Renal cortical epithelial cell (primary cell): ENCODE measurements at places on chromosomes 7 and 10. TPM values are rescaled to one million over a fixed set of nuclear protein-coding genes. Genes with fewer than 3 reads are reported as not detected.

FERD3L gene
- total RNA-seq, result not detected in 2 replicates

COL1A2 gene
- 7.3 and 237 TPM in 2 replicates for total RNA-seq

MMRN2 gene
- 0.55 and 3.6 TPM in 2 replicates for total RNA-seq

ING3 gene
- total RNA-seq, result 18.6 and 20.4 TPM in 2 replicates

CLEC2L gene
- not detected in 2 replicates for total RNA-seq

EBF3 gene
- total RNA-seq, result under 0.01 and 0.05 TPM in 2 replicates

NEBL gene
- 3.3 and 25.9 TPM in 2 replicates for total RNA-seq

SORBS1 gene
- 4.3 and 9.8 TPM in 2 replicates for total RNA-seq

PDZD7 gene
- total RNA-seq, result 1.3 and 4.7 TPM in 2 replicates

PROSER2 gene
- total RNA-seq, result 60.9 and 84.9 TPM in 2 replicates

ADARB2 gene
- 0.10 TPM in 1 of 2 replicates, not detected in the other for total RNA-seq

EN2 gene
- 0.05 TPM in 1 of 2 replicates, not detected in the other for total RNA-seq

MMP21 gene
- total RNA-seq, result 0.05 TPM in 1 of 2 replicates, not detected in the other

DLX6 gene
- total RNA-seq, result not detected in 2 replicates

AKR1B15 gene
- total RNA-seq, result 0.35 TPM in 1 of 2 replicates, not detected in the other

SPDYE2 gene
- 0.10 TPM in 1 of 2 replicates, not detected in the other for total RNA-seq

PLAU gene
- 238 and 1,509 TPM in 2 replicates for total RNA-seq

BLNK gene
- total RNA-seq, result 0.35 and 2.8 TPM in 2 replicates

CNPY1 gene
- not detected in 2 replicates for total RNA-seq

GIMAP1 gene
- not detected in 2 replicates for total RNA-seq

STX1A gene
- 12.9 and 13.9 TPM in 2 replicates for total RNA-seq

FBXL13 gene
- 3.5 and 4.3 TPM in 2 replicates for total RNA-seq

CTTNBP2 gene
- total RNA-seq, result 4.3 and 47.5 TPM in 2 replicates

DNAJC12 gene
- total RNA-seq, result 3.0 and 13.3 TPM in 2 replicates

PRKG1 gene
- 1.0 and 2.3 TPM in 2 replicates for total RNA-seq

APBB1IP gene
- total RNA-seq, result 4.2 and 23.8 TPM in 2 replicates

TFAM gene
- total RNA-seq, result 33.3 and 41.0 TPM in 2 replicates

TFR2 gene
- total RNA-seq, result 0.35 and 1.0 TPM in 2 replicates

LIPN gene
- not detected in 2 replicates for total RNA-seq

SEMA3D gene
- 0.20 and 0.69 TPM in 2 replicates for total RNA-seq

GNA12 gene
- total RNA-seq, result 11.5 and 37.7 TPM in 2 replicates

YWHAG gene
- 120 and 221 TPM in 2 replicates for total RNA-seq

PIK3CG gene
- total RNA-seq, result not detected in 2 replicates

PRSS1 gene
- not detected in 2 replicates for total RNA-seq

CDC14C gene
- under 0.01 and 0.05 TPM in 2 replicates for total RNA-seq

ANKRD30A gene
- total RNA-seq, result not detected in 2 replicates

HTR5A gene
- total RNA-seq, result not detected in 2 replicates

ACBD7 gene
- total RNA-seq, result 1.3 and 2.4 TPM in 2 replicates

CDCA7L gene
- 18.1 and 42.7 TPM in 2 replicates for total RNA-seq

SPDYE18 gene
- 0.55 TPM in 1 of 2 replicates, not detected in the other for total RNA-seq

OR6V1 gene
- total RNA-seq, result not detected in 2 replicates

TAS2R41 gene
- total RNA-seq, result not detected in 2 replicates

KAZALD1 gene
- 1.0 and 1.1 TPM in 2 replicates for total RNA-seq

SPDYE8 gene
- not detected in 2 replicates for total RNA-seq
